ENCODE measurements at places on chromosomes 12 and 14.
A peak's percentile ranks its signal among the peaks of the same experiment; 100 is the strongest.

DNA sequence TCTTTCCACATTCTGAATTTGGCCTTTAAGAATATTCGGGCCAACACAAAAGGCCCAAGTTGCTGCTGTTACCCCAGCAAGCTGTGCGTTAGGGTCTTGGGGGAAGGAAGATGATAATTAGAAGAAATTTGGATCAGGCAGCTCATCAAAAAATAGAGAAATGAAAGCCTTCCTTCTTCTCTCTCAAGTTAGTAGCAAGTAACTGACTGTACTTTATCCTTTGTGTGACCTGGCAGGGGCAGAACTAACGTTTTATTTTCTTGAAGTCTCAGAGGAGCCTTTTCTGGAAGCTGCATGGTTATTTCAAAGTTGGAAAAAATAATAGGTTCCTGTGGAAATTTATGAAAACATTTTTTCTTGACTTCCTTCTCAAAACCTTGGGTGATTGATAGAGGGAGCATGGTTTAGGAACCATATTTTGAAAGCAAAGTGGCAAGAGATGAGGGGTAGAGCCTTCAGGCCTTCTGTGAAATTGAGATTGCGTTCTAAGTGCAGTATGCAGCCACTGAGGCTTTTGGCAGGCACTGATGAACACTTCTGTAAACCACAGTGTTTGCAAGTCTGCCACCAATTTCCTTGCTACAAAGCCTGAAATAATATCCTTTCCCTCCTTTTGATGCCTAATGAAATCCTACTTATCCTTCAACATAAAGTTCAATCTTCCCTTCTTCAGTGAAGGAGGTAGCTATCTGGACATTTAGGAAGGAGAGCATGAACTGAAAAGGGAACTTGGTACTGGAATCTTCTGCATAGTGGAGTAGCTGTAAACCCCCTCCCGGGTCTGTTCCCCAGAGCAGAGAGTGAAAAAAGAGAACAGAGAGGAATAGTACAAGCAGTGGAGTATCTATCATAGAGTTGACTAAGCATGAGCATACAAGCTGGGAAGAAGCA, 123.2 kb downstream of the FGD4 start:
- no peak for DNase-seq

GRCh38 chr12:3061501-3062215, 15.5 kb upstream of the TSPAN9 start:
- no peak for DNase-seq

- no peak for DNase-seq
Observed at GRCh38 chr14:103045371-103045869, 11.9 kb downstream of the CDC42BPB start.

DNA sequence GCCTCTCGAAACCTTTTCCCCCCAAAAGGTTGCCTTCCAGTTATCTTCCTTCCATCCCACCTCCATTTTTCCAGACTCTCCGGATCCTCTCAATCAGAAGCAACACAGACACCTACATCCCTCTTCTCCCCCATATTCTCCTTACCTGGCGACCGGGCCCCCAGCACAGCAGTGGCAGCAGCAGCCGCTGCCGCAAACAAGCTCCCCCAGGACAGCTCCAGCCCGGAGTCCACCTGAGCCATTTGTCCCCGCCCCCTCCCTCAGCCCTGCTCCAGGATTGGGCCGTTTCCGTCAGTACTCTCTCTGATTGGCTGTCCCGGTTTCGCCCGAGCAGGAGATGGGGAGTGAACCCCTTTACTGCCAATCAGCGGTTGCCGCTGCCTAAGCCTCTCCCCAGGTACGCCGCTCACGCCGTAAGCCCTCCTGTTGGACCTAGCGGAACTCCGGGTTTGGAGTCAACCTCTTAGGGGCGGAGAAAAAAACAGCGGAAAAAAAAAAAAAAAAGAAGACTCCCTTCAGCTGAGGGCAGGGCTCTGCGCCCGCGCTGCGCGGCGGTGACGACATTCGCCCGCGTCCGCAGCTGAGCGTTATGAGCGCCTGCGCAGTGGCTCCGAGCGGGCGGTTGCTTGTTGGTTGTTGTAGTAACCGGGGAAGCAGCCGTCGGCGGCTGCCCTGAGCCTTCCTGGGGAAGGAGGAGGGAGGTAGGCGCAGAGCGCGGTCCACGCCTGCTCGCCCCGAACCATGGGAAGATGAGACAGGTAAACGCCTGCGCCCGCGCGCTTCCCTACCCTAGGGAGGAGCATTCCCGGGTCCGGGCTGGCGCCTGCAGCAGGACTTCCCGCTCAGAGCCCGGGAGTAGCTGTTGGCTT, at the start of the genes ERG28 and TTLL5:
Gene ERG28, minus strand, starts transcription at position 247 of the 869 bp plus-strand sequence. CDS start 3,374 bp downstream, outside the sequence.
Gene TTLL5, plus strand, starts transcription at position 617 of the 869 bp plus-strand sequence. CDS start 1,904 bp downstream, outside the sequence.
- DNase-seq = peak; percentile 96

GRCh38 chr12:700016-700415, 36.8 kb upstream of the NINJ2 start:
- no peak for DNase-seq

Measured in activated T-helper 1 cell treated with Interleukin-2 at 50 U/mL for 16 hours (primary cell).